Transverse colon (tissue), 4 donors: ENCODE measurements at places on chromosomes 2 and 18. TPM values are rescaled to one million over a fixed set of nuclear protein-coding genes. Genes with fewer than 3 reads are reported as not detected.

MROH2A gene
- total RNA-seq: not detected

TXNDC2 gene
- total RNA-seq: 0.27 TPM

C2orf49 gene
- total RNA-seq: 17.6 TPM

ABCG8 gene
- 0.41 TPM for total RNA-seq

NTSR2 gene
- total RNA-seq: not detected

PDE1A gene
- total RNA-seq: 8.1 TPM

C2orf76 gene
- 2.9 TPM for total RNA-seq

GRCh38 chr2:25402477-25402876 is 60.8 kb upstream of the DNMT3A start:
- no peaks in the 10 kb centered on the region for H3K4me1 ChIP-seq
- no peak for DNase-seq
- no peak overlapping the region for H3K4me3 ChIP-seq
- no peaks in the 10 kb centered on the region for H3K36me3 ChIP-seq
- no peaks in the 10 kb centered on the region for H3K27me3 ChIP-seq
- peak overlapping the region; percentile 49 for H3K27ac ChIP-seq

GRCh38 chr2:191108331-191108730 is 42.5 kb downstream of the STAT4 start:
- no peak for DNase-seq
- H3K27me3 ChIP-seq: no peaks in the 10 kb centered on the region
- H3K27ac ChIP-seq: no peak overlapping the region
- H3K4me1 ChIP-seq: no peaks in the 10 kb centered on the region
- H3K36me3 ChIP-seq: no peaks in the 10 kb centered on the region

DNA sequence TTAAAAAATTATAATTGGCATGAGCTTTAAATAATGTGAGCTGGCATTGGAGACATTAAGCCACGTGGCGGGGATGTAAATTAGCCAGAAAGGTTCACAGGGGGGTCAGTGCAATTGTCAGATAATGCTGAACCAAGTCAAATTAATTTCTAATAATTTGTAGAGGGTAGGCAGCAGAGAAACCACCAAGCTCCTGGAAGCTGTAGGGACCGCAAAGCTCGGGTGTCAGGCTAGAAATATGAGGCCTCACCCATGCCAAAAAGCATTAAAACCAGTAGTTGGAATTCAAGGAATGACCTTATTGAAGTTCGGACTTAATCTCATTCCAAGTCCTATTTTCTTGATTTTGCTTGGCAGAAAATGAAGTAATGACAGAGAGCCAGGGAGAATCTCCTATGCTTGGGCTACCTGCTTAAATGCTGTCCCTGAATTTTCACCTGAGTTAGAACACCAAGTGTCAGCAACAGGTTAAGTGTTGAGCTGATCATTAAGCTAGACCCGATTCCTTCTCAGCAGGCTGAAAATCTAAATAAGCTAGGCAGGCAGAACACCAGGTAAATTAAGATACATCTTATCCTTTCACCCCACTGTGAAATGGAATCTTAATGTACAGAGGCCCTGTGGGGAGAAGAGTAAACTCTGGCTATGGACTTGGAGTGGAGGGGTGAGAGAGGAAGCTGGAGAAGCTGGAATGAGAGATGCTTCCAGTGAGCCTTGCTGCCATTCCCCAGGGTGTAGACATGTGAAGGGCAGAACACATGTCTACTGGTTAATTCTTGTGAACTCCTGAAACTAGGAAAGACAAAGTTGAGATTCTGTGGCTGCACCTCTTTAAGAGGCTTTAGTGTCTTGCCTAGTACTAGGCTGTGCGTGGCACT is 520.0 kb downstream of the SLC4A3 start:
- no peak for DNase-seq
- H3K36me3 ChIP-seq: no peaks in the 10 kb centered on the region
- H3K4me3 ChIP-seq: no peak overlapping the region
- H3K27ac ChIP-seq: no peak overlapping the region

DNA sequence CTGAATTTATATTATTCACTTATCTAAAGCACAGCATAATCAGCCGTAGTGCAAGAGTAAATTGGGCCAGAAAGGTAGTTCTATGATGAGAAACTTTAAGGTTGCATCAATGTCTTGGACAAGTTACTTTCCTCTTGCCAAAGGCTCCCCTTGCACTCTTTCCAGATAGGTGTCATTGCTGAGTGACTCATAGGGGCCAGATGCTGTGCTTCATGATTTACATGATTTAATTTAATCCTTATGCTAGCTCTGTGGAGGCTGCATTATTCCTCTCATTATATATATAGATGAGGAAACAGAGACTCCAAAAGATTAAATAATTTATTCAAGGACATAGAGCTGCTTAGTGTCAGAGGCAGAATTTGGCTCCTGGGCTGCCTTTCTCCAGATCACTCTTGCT is 5.0 kb downstream of the CFAP221 start:
- peaks cover 5% of the 10 kb centered on the region for H3K4me1 ChIP-seq
- no peak overlapping the region for H3K27ac ChIP-seq
- H3K4me3 ChIP-seq: no peak overlapping the region
- no peaks in the 10 kb centered on the region for H3K36me3 ChIP-seq
- H3K27me3 ChIP-seq: peaks cover 4% of the 10 kb centered on the region

DNA sequence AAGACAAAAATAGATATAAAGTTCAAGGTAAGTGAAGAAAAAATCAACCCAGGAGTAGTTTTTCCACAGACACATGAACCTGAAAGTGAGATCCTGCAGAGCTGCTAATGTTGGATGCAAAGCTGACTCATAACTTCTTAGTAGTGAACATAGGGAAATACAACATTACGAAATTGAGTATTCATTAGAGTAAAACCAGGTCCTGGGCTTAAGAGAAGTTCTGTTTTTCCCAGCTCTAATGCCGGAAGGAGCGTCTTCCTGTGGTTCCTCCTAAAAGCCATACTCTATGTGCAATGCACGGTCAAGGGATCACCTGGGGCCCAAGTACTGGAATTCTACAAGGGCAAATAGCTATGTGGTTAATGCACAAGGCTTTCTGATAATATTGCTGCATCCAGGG is 141.7 kb downstream of the RBMS1 start:
- peaks cover 37% of the 10 kb centered on the region for H3K4me1 ChIP-seq
- H3K4me3 ChIP-seq: no peak overlapping the region
- no peaks in the 10 kb centered on the region for H3K36me3 ChIP-seq
- peak overlapping the region; percentile 24 for H3K27ac ChIP-seq

DNA sequence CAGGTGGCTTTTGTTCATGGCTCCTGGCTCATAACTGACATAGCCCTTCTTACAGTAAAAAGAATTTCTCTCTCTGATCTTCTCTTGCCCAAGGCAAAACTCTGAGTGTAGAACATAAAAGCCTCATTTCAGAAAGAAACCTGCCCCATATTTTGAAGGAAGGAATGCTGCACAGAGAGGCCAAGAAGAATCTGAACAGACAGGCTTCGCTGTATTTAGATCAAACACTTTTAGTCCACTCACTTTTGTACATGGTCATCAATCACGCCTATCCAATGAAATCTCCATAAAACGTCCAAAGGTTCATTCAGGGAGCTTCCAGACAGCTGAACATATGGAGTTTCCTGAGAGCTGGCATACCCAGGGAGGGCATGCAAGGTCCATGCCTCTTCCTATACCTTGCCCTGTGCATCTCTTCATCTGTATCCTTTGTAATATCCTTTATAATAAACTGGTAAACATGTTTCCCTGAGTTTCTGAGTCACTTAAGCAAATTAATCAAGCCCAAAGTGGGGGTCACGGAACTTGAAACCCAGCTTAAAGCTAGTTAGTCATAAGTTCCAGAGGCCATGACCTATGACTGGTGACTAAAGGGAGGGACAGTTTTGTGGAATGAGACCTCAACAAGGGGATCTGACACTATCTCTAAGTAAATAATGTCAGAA is 62.5 kb upstream of the TMEM247 start:
- no peak overlapping the region for H3K27ac ChIP-seq
- no peaks in the 10 kb centered on the region for H3K4me1 ChIP-seq
- no peak overlapping the region for H3K4me3 ChIP-seq
- DNase-seq: no peak

- H3K4me3 ChIP-seq: peak overlapping the region; percentile 67
- H3K27me3 ChIP-seq: no peaks in the 10 kb centered on the region
- H3K4me1 ChIP-seq: peaks cover 15% of the 10 kb centered on the region
- no peaks in the 10 kb centered on the region for H3K36me3 ChIP-seq
These were observed 722 bp downstream of the MAP4K4 start for GRCh38 chr2:101698014-101698843.

- H3K27me3 ChIP-seq: no peaks in the 10 kb centered on the region
- H3K4me3 ChIP-seq: no peak overlapping the region
- DNase-seq: no peak
- H3K4me1 ChIP-seq: peaks cover 41% of the 10 kb centered on the region
These were observed 39.9 kb downstream of the CYRIA start for GRCh38 chr2:16625759-16626158.

GRCh38 chr18:36424741-36425142 is 127.2 kb downstream of the FHOD3 start:
- no peaks in the 10 kb centered on the region for H3K27me3 ChIP-seq
- DNase-seq: no peak

DNA sequence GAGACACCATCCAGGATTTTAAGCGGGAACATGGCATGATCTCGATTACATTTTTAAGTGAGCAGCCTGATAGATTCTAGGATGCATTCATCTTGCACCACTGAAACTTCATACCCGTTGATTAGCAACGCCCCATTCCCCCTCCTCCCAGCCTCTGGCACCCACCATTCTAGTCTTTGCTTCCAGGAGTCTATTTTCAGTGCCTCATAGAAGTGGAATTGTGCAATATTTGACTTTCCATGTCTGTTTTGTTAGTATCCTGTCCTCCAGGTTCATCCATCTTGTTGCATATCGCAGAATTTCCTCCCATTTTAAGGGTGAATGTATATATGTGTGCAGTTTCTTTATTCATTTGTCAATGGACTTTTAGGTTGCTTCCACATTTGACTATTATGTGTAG is 20.9 kb upstream of the SLC66A3 start:
- DNase-seq: no peak
- no peaks in the 10 kb centered on the region for H3K36me3 ChIP-seq
- no peak overlapping the region for H3K4me3 ChIP-seq

GRCh38 chr2:55718165-55719008 is 24.7 kb upstream of the PNPT1 start:
- H3K36me3 ChIP-seq: no peaks in the 10 kb centered on the region
- H3K27ac ChIP-seq: no peak overlapping the region
- DNase-seq: peak; percentile 40
- no peaks in the 10 kb centered on the region for H3K4me1 ChIP-seq
- H3K27me3 ChIP-seq: no peaks in the 10 kb centered on the region

GRCh38 chr2:73886357-73886756 is 6.5 kb upstream of the ACTG2 start:
- no peak overlapping the region for H3K4me3 ChIP-seq
- no peaks in the 10 kb centered on the region for H3K36me3 ChIP-seq
- H3K27ac ChIP-seq: no peak overlapping the region
- no peak for DNase-seq
- H3K4me1 ChIP-seq: no peaks in the 10 kb centered on the region
- H3K27me3 ChIP-seq: no peaks in the 10 kb centered on the region

DNA sequence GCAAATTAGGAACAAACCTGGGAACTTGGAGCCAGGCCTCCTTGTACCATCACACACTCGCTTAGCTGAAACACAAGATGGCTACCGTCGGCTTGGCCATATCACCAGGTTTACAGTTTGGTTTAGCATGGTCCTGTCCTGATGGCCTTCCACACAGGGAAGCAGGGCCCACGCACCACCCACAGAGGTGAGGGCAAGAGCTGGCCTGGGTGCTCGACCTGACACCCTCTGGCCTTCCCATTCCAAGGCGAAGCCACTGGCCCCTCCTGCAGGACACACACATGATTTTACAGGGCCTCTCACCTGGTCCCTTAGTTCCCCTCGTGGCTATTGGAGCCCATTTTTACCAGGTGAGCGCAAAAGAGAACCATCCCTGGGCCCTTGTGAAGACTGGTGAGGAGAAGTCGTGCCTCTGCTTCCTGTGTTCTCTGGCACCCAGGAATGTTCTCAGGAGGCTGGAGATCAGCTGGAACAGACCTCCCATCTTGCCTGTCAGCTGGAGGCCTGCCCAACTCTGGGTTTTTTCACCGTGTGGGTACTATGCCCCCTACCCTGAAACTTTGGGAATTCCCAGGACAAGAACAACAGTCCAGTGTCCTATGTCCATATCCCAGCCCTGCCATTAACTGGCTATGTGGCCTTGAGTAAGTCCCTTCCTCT is 53.0 kb upstream of the FOSL2 start:
- H3K36me3 ChIP-seq: no peaks in the 10 kb centered on the region
- H3K27ac ChIP-seq: peak overlapping the region; percentile 65
- DNase-seq: no peak
- H3K4me3 ChIP-seq: no peak overlapping the region

- no peak for DNase-seq
- no peaks in the 10 kb centered on the region for H3K27me3 ChIP-seq
- H3K27ac ChIP-seq: no peak overlapping the region
- no peaks in the 10 kb centered on the region for H3K36me3 ChIP-seq
These were observed 67.2 kb upstream of the DSC1 start for GRCh38 chr18:31229829-31230228.

DNA sequence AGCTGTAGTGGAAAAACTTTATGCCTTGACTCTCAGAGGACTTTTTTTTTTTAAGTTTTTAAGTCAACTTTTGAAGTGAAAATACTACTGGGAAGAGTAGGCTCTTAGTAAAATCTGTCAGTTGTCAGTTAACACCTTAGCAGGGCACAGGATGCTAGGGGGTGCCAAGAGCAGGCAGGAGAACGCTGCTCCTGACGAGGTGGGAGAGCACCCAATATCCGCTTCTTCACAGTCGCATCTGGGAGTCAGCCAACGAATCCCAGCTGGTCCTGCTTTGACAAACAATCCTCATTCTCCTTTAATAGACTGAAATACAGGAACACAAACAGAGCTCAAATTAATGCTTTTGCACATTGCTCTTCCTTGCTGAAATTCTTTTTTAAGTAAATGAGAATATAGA is 709.5 kb upstream of the ACVR2A start:
- no peak overlapping the region for H3K4me3 ChIP-seq
- DNase-seq: no peak
- no peaks in the 10 kb centered on the region for H3K36me3 ChIP-seq
- no peaks in the 10 kb centered on the region for H3K27me3 ChIP-seq
- no peak overlapping the region for H3K27ac ChIP-seq
